ENCODE measurements at places on chromosomes 7 and 10.

DNA sequence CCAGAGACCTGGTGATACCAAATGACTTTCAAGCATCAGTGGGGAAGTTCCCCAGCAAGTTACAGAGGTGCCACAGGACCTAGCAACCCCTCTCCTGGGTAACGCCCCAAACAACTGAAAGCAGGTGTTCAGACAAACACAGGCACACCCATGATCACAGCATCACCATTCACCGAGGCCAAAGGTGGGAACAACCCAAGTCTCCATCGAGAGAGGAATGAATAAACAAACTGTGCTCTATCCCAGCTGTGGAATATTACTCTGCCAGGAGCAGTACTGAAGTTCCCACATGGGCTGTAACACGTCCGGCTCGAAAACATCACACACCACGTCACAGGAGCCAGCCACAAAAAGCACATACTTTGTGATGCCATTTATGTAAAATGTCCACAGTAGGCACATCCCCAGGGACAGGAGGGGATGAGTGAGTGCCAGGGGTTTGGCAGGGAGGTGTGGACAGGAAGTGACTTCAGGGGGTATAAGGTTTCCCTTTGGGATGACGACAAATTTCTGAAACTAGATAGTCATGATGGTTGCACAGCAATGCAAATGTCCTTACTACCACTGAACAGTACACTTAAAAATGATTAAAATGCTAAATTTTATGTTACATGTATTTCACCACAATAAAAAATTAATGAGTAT lies 222.8 kb downstream of the TNS3 start:
- no peak for DNase-seq

DNA sequence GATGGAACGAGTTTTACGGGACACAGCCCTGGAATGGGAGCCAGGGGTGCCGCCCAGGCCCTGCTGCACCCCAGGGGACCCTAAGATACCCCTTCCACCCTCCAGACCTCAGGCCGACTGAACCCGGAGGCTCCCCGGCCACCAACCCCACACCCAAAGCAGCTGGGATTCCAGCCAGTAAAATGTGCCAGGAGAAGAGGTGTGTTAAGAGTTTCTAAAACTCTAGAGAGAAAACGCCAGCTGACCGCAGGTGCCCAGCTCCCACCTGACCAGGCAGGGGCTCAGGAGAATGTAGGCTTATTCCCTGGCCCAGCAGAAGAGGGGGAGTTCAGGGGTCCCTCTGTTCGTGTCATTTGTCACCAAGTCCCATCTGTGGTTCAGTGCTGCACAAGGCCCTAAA lies 17.5 kb downstream of the NUDT1 start:
- no peak for DNase-seq

- DNase-seq, result no peak
Observed at GRCh38 chr10:34358729-34359434, 456.2 kb downstream of the PARD3 start.

GRCh38 chr7:56007167-56007652 lies 42.8 kb downstream of the NIPSNAP2 start:
- DNase-seq, result no peak

- no peak for DNase-seq
Observed at GRCh38 chr7:26910221-26910620, 45.8 kb upstream of the SKAP2 start.

DNA sequence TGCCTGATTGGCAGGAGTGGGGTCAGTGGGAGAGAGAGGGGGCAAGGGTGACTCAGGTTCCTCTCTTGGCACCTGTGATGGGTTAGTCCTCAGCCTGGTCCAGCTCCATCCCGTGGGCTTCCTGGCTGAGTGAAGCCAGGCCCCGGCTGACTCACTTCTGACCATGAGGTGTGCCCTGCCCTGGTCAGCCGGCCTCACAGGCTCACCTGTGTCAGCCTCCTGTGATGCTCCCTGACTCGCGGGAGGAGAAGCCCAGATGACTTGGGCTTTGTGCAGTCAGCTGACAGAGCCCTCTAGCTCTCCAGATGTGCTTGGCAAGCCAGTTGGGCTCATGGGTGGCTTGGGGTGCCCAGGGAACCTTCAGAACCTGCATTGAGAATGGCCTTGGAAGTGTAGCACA lies 16.0 kb upstream of the PPIF start:
- DNase-seq, result no peak

DNA sequence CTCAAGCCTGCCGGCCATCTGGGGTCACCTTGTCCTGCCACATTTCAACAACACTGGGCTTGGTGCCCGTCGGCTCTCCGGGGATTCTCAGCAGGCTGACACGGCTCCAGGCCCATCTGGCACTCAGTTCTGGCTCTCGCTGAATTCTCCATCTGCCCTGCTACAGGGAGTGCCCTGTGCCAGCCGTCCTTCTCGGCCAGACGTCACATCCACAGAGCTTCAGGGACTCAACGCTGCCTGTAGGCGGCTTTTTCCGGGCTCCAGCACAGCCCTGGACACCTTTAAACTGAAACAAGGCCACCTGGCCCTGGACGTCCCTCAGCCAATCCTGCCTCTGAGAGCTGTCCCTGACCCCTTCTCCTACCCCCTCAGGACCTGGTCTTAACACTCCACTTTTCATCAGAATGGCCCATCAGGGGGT lies 43.0 kb downstream of the TMEM130 start:
- DNase-seq, result no peak

GRCh38 chr10:102230264-102230860 lies 4.3 kb downstream of the ELOVL3 start:
- no peak for DNase-seq

Data from activated CD8-positive, alpha-beta T cell treated with anti-CD3 and anti-CD28 coated beads, Interleukin-2, amount 10 ng/mL, durations not matched to agents 7 days and 5 days (primary cell).